Lung (tissue), 17 donors: ENCODE measurements at places on chromosomes 7 and 10.

DNA sequence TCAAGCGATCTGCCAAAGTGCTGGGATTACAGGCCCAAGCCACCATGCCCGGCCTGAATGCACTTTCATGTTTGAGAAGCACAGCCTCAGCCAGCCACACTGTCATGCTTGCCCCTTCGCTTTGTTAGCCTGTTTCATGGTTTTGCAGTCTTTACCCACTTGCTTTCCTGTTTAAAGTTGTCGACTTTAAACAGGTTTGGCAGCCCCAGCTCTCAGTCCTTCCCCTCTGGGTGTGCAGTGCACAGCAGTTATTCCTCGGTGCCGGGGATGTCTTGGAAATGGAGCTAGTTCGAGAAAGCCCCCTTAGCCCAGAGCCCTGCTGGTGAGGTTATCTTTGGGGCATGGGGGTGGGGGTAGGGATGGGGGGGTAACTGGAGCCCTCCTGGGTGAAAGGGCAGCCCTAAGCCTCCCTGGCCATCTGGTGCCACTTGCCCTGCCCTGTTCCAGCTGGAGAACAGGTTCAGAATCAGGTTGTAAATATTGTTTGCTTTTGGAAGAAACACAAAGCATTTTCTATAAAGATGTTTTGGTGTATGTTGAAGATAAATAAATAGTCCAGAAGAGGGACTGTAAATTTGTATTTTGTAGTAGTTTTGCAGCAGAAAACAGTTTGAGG, 14.8 kb downstream of the TSPAN14 start:
- DNase-seq, result no peak
- H3K4me3 ChIP-seq, result no peak overlapping the region
- H3K27me3 ChIP-seq, result no peaks in the 10 kb centered on the region
- H3K4me1 ChIP-seq, result peaks cover 67% of the 10 kb centered on the region

DNA sequence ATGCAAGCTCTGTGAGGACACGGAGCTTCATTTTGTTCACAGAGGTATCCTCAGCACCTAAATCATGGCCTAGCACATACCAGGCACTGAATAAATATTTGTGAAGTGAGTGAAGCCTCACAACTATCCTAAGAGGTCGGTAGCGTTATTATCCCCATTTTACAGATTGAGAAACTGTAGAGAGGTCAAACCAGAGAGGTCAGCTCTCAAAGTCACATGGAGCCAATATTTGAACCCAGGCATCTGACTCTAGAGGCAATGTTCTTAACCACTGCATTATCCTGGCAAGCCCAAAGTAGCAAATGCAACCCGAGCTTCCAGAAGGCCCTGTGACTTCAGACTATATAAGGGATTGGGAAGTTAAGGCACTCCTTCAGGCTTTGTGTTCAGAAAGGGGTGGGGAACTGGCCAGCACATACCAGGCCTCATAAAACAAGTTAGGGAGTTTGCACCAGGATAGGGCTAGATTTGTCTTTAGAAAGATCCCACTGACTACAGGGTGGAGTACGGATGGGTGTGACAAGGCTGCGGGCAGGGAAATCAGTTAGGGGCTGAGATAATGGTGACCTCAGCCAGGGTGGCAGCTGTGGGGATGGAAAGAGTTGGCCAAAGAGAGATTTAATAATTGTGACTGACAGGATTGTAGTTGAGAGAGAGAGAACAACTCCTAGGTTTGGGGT, 101.4 kb downstream of the TBXAS1 start:
- H3K27ac ChIP-seq, result no peak overlapping the region
- DNase-seq, result no peak
- no peak overlapping the region for H3K4me3 ChIP-seq
- H3K4me1 ChIP-seq, result no peaks in the 10 kb centered on the region
- no peaks in the 10 kb centered on the region for H3K27me3 ChIP-seq

DNA sequence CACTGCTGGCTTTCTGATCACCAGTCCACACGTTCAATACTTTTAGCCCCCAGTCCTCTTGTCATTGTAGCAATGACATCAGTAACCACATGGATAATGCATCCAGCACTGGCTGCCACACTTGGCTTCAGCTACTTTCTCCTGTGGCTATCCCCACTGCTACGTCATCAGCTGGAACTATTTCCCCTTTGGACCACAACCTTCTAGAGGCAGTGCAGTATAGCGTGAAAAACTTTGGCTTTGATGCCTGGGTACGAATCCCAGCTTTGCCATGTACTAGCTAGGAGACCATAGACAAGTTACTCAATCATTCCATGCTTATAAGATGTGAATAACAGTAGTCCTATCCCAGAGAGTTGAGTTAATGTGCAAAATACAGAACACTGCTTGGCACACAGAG, 63.2 kb downstream of the CCDC3 start:
- H3K4me3 ChIP-seq, result no peak overlapping the region
- H3K4me1 ChIP-seq, result no peaks in the 10 kb centered on the region
- no peaks in the 10 kb centered on the region for H3K36me3 ChIP-seq
- no peak for DNase-seq
- no peak overlapping the region for H3K27ac ChIP-seq

- H3K4me3 ChIP-seq, result no peak overlapping the region
- H3K4me1 ChIP-seq, result no peaks in the 10 kb centered on the region
- H3K36me3 ChIP-seq, result no peaks in the 10 kb centered on the region
- H3K27ac ChIP-seq, result no peak overlapping the region
- no peaks in the 10 kb centered on the region for H3K27me3 ChIP-seq
Measured at GRCh38 chr10:1963341-1963740, 226.0 kb upstream of the ADARB2 start.
